Substantia nigra (tissue), 51 donors: ENCODE measurements at places on chromosomes 1 and 21.

GRCh38 chr1:226485192-226485591 lies 63.4 kb upstream of the STUM start:
- peak; percentile 7 for DNase-seq

GRCh38 chr1:35544976-35545375 lies 12.2 kb downstream of the KIAA0319L start:
- peak; percentile 47 for DNase-seq

DNA sequence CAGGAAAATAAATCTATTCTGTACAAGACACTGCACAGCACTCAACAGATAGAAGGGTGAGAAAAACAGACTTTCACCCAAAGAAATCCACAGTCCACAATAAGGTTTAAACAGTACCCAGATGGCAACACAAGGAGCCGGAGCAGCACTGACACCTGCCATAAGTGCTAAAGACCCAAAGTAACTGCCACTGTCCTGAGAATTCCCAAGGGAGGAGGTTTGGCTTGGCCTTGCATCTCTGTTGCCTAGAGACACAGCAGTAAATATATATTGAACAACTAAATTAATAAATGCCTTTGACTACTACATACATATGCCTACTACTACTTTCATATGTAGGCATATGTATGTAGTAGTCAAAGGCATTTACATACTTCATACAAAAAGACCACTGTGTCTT lies 68.0 kb downstream of the VAV3 start:
- no peak for DNase-seq

DNA sequence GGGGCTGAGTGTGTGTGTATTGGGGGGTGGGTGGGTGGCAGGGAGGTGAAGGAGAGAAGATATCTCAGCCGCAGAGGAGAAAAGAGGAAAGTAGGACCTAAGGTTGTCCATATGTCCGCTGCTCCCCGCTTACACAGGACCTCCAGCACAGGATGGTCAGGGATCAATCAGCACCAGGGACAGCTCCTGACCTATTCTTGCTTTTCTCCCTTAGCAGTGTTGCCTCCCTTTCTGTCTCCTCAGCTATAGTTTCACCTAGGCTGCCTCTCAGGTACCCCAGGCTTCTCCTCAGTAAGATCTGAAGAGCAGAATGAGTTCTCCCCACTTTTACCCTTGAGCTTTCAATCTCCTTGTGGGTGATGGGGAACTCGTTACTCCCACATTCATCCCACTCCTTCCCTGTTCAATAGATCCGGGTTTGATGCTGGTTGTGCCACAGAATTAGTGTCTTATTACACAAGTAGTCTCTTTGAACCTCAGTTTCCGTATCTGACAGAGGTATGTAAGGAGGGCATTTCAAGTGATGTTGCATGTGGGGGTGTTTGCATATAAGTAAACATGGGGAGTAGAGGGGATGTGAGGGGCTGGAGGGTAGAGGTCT lies 1.4 kb upstream of the DPH2 start:
- no peak for DNase-seq

- DNase-seq = no peak
Measured at GRCh38 chr1:173248247-173248940, 41.3 kb upstream of the TNFSF4 start.

- DNase-seq = no peak
Measured at GRCh38 chr1:1302006-1302430, 5.7 kb downstream of the ACAP3 start.

- no peak for DNase-seq
Measured at GRCh38 chr1:10851024-10852013, 54.9 kb upstream of the CASZ1 start.

DNA sequence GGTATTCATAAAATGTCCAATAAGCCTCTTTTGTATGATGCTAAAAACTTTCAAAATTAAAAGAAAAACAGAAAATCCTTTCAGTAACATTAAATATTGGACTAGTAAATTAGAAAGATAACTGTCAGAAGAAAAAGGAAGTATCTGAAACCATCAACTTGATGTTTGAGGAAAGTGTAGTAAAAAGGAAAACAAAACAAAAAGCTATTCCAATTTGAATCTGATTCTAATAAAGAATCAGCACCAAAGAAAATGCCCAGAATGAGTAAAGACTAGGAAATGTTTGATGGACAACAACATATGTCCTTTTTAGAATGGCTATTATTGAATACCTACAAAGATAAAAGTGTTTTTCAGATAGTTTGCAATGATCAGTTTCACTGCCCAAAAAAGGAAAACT lies 79.9 kb upstream of the RBM34 start:
- no peak for DNase-seq

DNA sequence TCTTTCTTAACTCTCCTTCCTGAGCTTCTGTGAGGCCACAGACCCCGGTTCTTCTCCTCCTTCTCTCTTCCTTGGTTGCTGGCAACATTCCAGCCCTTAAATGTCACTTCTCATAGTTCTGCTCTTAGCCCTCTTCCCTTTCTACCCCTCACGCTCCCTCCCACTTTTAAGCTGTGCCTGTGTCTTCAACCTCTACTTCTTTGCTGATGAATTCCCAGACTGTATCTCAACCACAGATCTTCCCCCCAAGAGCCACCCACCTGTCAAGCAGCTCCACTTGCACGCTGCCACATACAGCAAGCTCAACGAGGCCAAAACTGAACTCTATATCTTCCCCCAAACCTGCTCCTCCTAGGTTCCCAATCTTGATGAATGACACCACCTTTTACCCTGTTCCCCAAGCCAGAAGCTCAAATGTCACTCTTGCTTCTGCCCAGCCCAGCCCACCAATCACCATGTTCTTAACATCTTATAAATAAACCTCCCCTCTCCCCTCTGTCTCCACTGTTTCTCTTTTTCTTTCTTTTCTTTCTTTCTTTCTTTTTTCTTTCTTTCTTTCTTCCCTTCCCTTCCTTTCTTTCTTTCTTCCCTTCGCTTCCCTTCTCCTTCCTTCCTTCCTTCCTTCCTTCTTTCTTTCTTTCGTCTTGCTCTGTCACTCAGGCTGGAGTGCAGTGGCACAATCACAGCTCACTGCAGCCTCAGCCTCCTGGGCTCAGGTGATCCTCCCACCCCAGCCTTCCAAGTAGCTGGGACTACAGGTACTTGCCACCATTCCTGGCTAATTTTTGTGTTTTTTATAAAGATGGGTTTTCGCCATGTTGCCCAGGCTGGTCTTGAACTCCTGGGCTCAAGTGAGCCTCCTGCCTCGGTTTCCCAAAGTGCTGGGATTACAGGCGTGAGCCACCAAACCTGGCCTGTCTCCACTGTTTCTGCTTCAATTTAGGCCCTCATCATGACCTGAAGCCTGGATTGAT lies 19.8 kb upstream of the PTP4A2 start:
- no peak for DNase-seq

DNA sequence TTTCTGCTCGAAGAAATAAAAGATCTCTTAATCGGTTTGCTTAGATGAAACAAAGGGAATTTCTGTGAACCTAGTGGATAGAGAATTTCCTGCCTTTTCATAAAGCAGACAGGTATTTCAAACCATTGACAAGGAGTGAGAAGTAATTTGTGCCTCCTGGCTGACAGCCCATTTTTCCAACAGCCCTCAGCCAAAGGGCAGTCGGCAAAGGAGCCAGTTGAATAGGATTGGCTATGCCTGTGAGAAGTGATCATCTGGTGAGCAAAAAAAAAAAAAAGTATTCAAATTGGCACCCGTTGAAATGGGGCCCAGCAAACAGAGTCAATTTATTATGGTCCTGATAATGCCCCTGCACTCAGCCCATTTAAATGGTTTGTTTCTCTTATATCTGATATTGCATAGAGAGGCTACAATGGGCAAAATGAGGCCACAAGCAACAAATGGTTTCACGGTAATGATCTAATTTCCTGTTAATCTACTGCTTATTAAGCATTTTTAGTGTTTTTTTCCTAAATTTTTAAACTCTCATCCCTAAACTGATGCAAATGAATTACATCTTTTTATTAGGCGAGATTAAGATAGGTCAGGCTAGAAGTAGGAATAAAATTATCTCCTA lies 477.5 kb downstream of the NUF2 start:
- no peak for DNase-seq

DNA sequence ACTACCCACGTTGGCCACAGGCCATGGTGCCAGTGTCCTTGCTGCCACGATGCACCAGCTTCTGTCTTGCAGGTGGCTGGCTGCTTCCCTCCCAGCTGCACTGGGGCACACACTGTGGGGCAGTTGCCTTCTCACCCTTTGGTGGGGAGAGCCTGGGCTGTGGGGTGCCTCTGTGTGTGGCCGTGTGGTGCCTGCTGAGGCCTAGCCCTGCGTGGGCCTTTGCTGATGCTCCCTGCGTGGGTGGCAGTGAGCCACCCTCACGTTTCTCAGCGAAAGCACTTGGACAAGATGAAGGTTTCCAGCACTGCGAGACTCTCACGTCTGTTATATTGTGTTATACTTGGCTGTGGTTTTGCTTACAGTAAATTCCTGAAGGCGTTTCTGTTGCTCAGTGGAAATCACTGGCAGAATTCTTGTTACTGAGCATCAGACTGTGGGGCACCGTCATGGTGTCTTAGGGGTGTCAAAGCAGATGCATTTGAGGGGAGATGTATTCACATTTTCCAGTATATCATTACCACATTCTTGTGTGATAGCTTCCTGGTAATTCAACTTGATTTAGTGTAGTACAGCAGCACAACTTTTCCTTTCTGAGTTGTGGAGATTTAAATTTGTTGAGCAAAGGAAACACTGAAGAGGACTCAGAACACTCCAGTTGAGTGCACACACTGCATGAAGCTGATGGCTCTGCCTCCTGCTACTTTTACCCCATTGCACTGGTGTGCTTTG lies 124.7 kb downstream of the PCBP3 start:
- no peak for DNase-seq

- no peak for DNase-seq
Measured at GRCh38 chr1:111253876-111254275, 26.4 kb downstream of the CHI3L2 start.

DNA sequence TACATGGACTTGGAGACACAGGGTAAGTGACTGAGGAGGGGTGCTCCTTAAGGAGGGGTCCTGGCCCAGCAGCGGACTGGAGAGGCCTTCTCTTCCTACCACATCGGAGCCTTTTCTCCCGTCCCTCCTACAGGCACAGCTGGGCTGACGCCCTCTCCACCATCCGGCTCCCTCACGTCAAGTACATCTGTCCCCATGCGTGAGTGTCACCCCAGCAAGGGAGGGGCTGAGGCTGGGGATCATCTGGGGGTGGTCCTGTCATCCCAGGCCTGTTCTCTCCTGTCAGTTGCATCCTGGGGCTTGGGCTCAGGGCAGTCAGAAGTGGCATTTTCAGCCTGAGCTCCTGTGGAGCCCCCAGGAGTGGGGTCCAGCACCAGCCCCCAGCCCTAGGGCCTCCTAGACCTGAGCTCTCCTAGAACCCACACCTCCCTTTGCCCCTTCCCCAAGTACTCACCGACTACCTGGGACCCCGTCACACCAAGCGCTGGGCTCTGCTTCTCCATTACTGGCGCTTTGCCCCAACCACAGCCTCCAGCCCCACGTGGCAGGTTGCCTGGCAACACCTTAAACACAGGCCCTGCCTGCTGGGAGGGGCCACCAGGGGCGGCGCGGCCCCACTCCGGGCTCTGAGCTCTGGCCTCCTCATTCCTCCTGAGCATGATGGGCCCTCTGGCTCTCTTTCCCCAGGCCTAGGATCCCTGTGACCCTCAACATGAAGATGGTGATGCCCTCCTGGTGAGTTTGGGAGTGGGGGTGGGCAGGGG lies 2.3 kb downstream of the LYPLA2 start:
- DNase-seq = no peak

DNA sequence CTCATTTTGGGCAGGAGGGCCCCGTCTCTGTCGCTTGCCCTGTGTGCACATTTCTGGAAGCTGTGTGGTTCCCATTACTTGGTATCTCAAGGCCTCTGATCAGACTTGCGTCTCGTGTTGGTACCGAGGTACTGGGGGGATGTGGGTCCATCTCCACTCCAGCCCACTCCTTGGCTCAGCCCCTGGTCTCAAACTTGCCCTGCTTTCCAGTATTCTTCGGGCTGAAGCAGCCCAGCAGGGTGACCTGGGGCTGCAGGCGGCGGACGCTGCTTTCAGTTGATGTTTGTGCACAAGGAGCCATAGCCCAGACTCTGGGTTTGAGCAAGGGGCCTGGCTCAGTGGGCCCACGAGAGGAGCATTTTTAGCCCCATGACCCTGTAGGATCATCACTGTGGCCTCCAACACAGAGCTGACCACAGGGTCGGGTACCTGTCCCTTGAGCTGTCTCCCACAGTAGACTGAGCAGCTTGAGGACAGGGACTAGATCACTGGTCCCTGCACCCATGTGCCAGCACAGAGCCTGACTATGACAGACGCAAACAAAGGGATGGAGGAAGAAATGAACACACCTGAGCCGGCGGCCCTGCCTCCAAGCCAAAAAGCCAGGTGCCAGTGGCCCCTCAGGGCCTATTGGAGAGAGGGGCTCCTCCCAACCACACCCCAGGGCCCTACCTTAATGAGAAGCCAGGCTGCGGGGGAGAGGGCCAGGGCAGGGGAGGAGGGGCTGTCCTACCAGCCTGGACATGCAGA lies 46.8 kb downstream of the CHD5 start:
- no peak for DNase-seq

GRCh38 chr1:232472485-232473041 lies 157.4 kb downstream of the SIPA1L2 start:
- DNase-seq = no peak

DNA sequence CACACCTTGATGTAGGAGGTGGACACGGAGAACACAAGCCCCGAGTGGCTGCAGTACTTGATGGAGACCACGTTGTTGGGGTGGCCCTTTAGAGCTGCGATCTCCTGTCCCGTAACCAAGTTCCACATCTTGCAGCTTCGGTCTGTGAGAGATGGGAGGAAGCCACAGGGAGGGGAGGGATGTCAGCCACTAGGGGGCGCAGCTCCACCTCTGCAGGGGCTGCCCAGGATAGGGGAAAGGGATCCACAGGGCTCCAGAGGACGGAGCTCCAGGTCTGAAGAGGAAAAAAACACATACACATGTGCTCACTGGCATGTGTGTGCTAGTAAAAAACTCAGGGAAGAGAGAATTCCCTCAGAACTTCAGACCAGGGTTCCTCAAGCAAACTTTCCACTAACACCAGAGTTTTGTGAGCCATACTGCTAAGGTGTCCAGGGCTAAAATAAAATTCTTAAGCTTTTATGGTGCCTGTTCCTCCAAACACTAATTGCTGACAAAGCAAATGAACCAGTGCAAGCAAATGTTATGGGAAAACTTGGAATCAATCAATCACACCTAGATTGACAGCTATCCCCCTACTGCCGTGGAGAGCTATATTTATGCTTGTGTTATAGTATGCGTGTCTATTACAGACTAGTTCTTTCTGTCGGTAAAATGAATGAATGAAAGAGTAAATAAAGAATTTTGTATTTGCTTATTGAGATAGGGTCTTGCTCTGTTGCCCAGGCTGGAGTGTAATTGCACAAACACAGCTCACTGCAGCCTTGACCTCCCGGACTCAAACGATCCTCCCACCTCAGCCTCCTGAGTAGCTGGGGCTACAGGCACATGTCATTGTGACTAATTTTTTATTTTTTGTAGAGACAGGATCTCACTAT lies 43.7 kb downstream of the KIF21B start:
- no peak for DNase-seq

GRCh38 chr21:27476696-27477095 lies 509.8 kb upstream of the ADAMTS5 start:
- DNase-seq = no peak

DNA sequence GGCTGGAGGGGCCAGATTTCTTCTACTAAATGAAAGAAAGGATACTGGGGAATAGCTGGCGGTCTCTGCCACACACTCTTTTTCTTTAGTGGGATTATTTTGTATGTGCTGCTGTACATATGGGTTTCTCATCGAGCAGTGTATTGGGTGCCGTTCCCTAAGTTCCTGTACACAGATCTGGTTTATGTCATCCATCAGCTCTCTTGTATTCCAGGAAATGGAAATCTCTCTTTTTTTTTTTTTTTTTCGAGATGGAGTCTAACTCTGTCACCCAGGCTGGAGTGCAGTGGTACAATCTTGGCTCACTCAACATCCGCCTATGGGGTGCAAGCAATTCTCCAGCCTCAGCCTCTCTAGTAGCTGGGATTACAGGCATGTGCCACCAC lies 27.0 kb upstream of the NID1 start:
- no peak for DNase-seq
